Endothelial cell of coronary artery (primary cell): ENCODE measurements at places on chromosomes 6 and 20. TPM values are rescaled to one million over a fixed set of nuclear protein-coding genes. Genes with fewer than 3 reads are reported as not detected.

The SYNDIG1 gene
- total RNA-seq: not detected in 2 replicates

The PDE7B gene
- 15.5 and 32.7 TPM in 2 replicates for total RNA-seq

The SLCO4A1 gene
- 3.1 and 3.8 TPM in 2 replicates for total RNA-seq

The TFAP2D gene
- not detected in 2 replicates for total RNA-seq

The RNF217 gene
- 15.0 and 21.6 TPM in 2 replicates for total RNA-seq
